ENCODE measurements at places on chromosomes 3 and 15. TPM values are rescaled to one million over a fixed set of nuclear protein-coding genes. Genes with fewer than 3 reads are reported as not detected.
A peak's percentile ranks its signal among the peaks of the same experiment; 100 is the strongest.

The GOLGA8S gene
- not detected for total RNA-seq

The SCAANT1 gene
- not detected for total RNA-seq

DNA sequence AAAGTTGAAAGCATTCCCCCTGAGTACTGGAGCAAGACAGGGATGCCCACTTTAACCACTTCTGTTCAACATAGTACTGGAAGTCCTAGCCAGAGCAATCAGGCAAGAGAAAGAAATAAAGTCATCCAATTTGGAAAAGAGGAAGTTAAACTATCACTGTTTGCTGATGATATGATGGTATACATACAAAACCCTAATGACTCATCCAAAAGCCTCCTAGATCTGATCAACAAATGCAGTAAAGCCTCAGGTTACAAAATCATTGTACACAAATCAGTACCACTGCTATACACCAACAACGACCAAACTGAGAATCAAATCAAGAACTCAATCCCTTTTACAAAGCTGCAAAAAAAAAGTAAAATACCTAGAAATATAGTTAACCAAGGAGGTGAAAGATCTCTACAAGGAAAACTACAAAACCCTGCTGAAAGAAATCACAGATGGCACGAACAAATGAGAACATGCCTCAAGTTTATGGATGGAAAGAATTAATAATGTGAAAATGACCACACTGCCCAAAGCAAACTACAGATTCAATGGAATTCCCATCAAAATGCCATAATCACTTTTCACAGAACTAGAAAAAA, 40.3 kb downstream of the RPL39L start:
- H3K4me1 ChIP-seq = peaks cover 21% of the 10 kb centered on the region
- no peaks in the 10 kb centered on the region for H3K27me3 ChIP-seq
- DNase-seq = no peak
- no peak overlapping the region for H3K27ac ChIP-seq
- no peak overlapping the region for H3K4me3 ChIP-seq

GRCh38 chr3:58173669-58174398, 36.9 kb downstream of the DNASE1L3 start:
- H3K27ac ChIP-seq = peak overlapping the region; percentile 74
- H3K27me3 ChIP-seq = no peaks in the 10 kb centered on the region
- H3K4me3 ChIP-seq = no peak overlapping the region
- peaks cover 52% of the 10 kb centered on the region for H3K4me1 ChIP-seq

The CHL1 gene
- 42.1 TPM for total RNA-seq

- no peaks in the 10 kb centered on the region for H3K36me3 ChIP-seq
- no peak overlapping the region for H3K4me3 ChIP-seq
- no peaks in the 10 kb centered on the region for H3K27me3 ChIP-seq
- no peaks in the 10 kb centered on the region for H3K4me1 ChIP-seq
- DNase-seq = no peak
- H3K27ac ChIP-seq = no peak overlapping the region
Observed at GRCh38 chr3:130857336-130858026, 36.4 kb upstream of the ATP2C1 start.

GRCh38 chr15:66030650-66031049, 161.4 kb downstream of the RAB11A start:
- H3K36me3 ChIP-seq = no peaks in the 10 kb centered on the region
- no peak overlapping the region for H3K27ac ChIP-seq

GRCh38 chr3:38724392-38724736, 74.9 kb upstream of the SCN5A start:
- no peak for DNase-seq
- no peaks in the 10 kb centered on the region for H3K27me3 ChIP-seq
- H3K27ac ChIP-seq = no peak overlapping the region
- no peaks in the 10 kb centered on the region for H3K4me1 ChIP-seq
- no peak overlapping the region for H3K4me3 ChIP-seq

- no peaks in the 10 kb centered on the region for H3K27me3 ChIP-seq
- H3K36me3 ChIP-seq = no peaks in the 10 kb centered on the region
- no peaks in the 10 kb centered on the region for H3K4me1 ChIP-seq
Observed at GRCh38 chr15:29400701-29401100, 131.1 kb upstream of the NSMCE3 start.

GRCh38 chr3:176697284-176697889, 499.9 kb downstream of the TBL1XR1 start:
- H3K4me1 ChIP-seq = no peaks in the 10 kb centered on the region
- no peak overlapping the region for H3K27ac ChIP-seq

The TADA3 gene
- total RNA-seq = 62.7 TPM

The REC114 gene
- not detected for total RNA-seq

DNA sequence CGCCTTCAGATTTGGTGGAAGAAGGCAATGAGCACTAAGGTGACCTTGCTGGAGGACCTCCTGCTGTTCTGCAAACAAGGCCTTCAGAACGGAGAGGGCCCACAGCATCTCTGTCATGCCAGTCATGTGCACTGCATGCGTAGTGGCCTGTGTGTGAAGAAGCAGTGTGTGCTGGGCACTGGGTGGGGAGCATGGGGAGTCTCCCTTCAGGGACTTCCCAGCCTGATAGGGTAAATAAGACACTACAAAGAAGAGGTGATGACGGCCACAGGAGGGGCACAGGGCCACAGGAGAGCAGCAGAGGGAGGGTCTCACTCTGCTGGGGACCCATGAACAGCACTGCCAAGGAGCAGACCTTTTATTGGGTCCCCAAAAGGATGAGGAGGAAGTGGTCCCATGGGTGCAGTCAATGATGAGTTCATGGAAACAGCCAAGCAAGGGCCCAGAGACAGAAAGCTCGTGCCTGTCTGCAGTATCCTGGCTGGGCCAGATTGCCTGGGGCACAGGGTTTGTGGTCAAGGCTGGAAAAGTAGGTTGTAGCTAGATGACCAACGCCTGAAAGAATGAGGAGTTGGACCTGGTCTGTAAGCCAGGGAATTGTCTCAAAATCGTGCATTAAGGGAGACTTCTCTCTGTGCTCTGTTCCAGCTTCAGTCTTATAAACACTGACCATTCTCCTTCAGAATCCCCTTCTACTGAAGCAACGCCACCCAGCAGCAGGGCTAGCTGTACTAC, 67.8 kb upstream of the SEC61A1 start:
- H3K4me3 ChIP-seq = no peak overlapping the region

DNA sequence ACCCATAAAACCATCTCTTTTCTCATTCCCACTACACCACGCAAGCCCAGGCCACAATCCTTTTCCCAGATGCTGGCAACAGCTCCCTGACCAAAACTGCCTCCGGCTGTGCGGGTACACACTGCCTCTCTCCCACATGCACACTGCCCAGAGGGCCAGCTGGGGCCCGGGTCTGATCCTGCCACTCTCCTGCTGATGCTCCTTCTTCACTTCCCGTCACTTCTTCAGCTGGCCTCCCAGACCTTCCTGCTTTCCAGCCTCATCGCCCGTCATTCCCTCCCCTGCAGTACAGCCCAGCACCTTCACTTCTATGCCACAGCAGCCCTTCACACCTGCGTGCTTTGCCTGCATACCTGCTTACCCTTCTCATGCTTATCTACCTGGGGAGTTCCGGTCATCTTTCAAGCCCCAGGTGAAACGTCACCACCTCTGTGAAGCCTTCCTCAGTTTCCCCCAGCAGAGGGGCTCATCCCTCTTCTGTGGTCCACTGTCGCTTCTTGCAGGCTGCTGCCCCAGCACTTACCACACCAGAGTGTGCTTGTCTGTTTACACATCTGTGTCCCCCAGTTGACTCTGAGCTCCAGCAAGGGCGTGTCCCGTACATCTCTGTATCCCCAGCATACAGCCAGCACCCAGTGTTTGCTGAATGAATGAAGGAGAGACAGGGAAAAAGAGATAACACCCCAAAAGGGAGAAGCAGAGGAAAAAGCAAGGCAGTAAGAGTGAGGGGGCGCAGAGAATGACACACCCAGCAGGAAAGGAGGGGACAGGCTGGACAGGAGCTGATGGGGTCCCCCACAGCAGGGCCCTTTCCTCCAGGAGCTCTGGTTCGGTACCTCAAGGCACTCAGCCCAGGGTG, 22.2 kb downstream of the GRAMD2A start:
- H3K4me1 ChIP-seq = no peaks in the 10 kb centered on the region
- no peaks in the 10 kb centered on the region for H3K27me3 ChIP-seq
- no peak for DNase-seq
- H3K27ac ChIP-seq = no peak overlapping the region
- no peak overlapping the region for H3K4me3 ChIP-seq

The MYRIP gene
- 5.5 TPM for total RNA-seq

DNA sequence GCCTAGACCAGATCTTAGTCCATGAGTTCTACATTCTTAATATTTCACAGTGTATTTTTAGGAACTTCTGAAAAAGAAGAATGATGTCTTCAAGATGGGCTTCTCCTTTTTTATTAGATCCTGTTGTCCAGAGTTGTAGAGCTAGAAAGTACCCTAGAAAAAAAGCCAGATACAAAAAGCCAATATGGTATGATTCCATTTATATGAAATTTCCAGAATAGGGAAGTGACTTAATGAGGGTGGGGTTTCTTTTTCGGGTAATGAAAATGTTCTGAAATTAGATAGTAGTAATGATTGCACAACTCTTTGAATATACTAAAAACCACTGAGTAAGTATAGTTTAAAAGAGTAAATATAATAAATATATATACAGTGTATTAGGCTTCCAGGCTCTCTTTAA, 116.9 kb downstream of the NFKBIZ start:
- DNase-seq = no peak
- no peaks in the 10 kb centered on the region for H3K27me3 ChIP-seq
- no peaks in the 10 kb centered on the region for H3K36me3 ChIP-seq
- no peak overlapping the region for H3K4me3 ChIP-seq
- no peaks in the 10 kb centered on the region for H3K4me1 ChIP-seq

- no peak overlapping the region for H3K4me3 ChIP-seq
- no peak for DNase-seq
- H3K27me3 ChIP-seq = no peaks in the 10 kb centered on the region
- peaks cover 20% of the 10 kb centered on the region for H3K4me1 ChIP-seq
- peaks cover 4% of the 10 kb centered on the region for H3K36me3 ChIP-seq
- H3K27ac ChIP-seq = no peak overlapping the region
Observed at GRCh38 chr3:138452436-138452835, 18.0 kb downstream of the ESYT3 start.

GRCh38 chr3:78048698-78049097, 1008.8 kb downstream of the ROBO2 start:
- no peak overlapping the region for H3K27ac ChIP-seq
- no peaks in the 10 kb centered on the region for H3K27me3 ChIP-seq
- no peaks in the 10 kb centered on the region for H3K36me3 ChIP-seq
- DNase-seq = no peak
- no peaks in the 10 kb centered on the region for H3K4me1 ChIP-seq

- no peak for DNase-seq
- H3K4me1 ChIP-seq = no peaks in the 10 kb centered on the region
- H3K4me3 ChIP-seq = no peak overlapping the region
- no peak overlapping the region for H3K27ac ChIP-seq
Observed at GRCh38 chr15:99762288-99762687, 29.1 kb upstream of the LYSMD4 start.
